ENCODE measurements at places on chromosomes 1 and 21.

GRCh38 chr1:11880181-11880575 lies 21.4 kb upstream of the NPPB start:
- no peak for DNase-seq
- H3K36me3 ChIP-seq, result no peaks in the 10 kb centered on the region
- H3K27ac ChIP-seq, result no peak overlapping the region

- H3K27me3 ChIP-seq, result no peaks in the 10 kb centered on the region
- DNase-seq, result peak; percentile 78
Observed at GRCh38 chr1:203765029-203765837, at the start of gene LAX1. Gene LAX1 (plus strand): TSS chr1:203765183. CDS start chr1:203765566, 383 bp downstream.

DNA sequence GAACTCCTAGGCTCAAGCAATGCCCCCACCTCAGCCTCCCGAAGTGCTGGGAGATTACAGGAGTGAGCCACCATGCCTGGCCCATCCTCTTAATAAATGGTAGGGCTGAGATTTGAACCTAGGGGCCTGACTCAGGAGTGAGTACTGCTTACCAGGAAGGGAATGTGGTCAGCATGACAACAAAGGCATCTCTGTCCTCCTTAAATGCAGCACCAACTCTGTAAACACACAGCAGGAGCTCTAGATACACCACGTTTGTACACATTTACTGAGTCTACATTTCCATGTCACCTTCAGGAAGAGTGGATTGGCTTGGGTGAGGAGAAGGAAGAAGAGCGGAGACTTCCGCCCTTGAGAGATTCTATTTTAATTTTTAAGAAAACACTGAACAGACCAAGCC lies 38.5 kb downstream of the HIVEP3 start:
- peaks cover 2% of the 10 kb centered on the region for H3K27me3 ChIP-seq
- H3K4me1 ChIP-seq, result peaks cover 20% of the 10 kb centered on the region
- H3K27ac ChIP-seq, result no peak overlapping the region
- H3K36me3 ChIP-seq, result no peaks in the 10 kb centered on the region
- H3K4me3 ChIP-seq, result no peak overlapping the region

DNA sequence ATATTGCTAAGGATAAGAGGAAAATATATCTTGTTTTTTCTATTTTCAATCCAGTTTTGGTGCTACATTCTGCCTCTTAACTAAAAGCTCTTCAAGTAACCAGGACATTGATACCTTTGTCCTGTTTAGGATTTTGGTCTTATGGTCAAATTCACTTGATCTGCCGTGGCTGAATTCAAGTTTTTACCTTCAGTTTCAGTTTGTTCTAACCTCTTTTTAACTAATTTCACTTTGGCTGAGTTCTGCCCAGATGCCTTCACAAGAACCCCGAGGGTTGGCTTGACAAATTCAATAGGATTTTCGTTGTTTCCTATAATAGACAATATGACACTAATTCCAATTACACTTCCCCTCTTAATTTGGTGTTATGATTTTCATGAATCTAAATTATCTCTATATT lies 84.5 kb upstream of the C1orf21 start:
- no peak overlapping the region for H3K4me3 ChIP-seq
- H3K36me3 ChIP-seq, result no peaks in the 10 kb centered on the region
- no peaks in the 10 kb centered on the region for H3K4me1 ChIP-seq
- DNase-seq, result no peak
- H3K27me3 ChIP-seq, result peaks cover 10% of the 10 kb centered on the region
- no peak overlapping the region for H3K27ac ChIP-seq

GRCh38 chr1:50278961-50279360 lies 144.3 kb downstream of the DMRTA2 start:
- no peaks in the 10 kb centered on the region for H3K4me1 ChIP-seq
- DNase-seq, result no peak
- H3K36me3 ChIP-seq, result no peaks in the 10 kb centered on the region
- H3K4me3 ChIP-seq, result no peak overlapping the region

DNA sequence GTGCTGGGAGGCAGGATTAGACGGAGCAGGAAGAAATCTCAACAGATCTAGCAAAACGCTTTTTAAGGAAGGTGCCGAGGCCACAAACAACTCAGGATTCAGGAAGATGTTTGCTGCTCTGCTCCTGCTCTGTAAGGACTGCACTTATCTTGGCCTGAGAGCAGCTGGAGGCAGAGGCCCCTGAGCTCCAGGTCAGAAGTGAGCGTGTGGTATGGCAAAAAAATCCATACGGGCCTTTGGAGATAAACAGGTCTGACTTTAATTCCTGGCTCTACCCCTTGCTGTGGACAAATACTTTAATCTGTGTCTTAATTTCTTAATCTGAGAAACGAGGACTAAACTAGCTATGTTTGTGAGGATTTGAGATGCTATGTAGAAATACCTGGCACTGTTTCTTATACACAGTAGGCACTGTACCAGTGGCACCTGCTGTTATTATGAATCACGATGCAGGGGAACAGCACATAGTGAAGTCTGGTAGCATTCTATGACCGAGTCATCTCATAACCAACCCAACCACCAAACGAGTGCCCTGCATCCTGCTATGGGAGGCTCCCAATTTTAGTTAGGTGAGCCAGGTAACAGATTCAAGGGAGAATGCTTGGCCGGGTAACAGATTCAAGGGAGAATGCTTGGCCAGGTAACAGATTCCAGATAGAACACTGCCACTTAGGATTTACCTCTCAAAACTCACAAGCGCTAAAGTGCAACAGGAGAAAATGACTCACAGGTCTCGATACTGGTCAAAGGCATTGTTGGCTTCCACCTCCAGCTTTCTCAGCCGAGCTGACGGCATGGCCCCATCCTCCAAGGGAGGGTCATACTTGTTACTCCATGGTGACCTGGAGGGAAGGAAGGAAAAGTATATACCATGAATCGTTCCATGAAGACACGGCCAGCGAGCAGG lies 65.9 kb downstream of the SLC66A1 start:
- no peak overlapping the region for H3K4me3 ChIP-seq
- H3K4me1 ChIP-seq, result peaks cover 12% of the 10 kb centered on the region
- DNase-seq, result no peak
- H3K36me3 ChIP-seq, result peaks cover 57% of the 10 kb centered on the region
- H3K27ac ChIP-seq, result peak overlapping the region; percentile 81

DNA sequence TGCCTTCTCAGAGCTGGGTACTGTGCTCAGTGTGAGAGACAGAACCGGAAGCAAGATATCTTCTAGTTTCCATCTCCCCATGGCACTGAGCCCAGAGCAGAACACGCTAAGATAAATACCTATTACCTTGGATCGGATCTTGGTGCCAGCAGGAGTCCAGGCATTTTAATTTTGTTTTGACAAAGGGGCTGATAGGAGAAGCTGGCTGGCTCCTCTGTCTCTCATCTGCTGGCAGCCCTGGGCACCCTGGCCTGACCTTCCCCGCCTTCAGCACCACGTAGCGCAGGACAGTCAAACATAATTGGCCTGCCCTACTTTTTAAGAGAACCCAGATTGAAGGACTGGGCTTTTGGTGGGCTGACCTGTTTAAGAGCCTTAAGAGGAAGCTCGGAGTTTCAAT lies 160.7 kb upstream of the KLHDC7A start:
- DNase-seq, result no peak
- H3K36me3 ChIP-seq, result no peaks in the 10 kb centered on the region
- H3K4me3 ChIP-seq, result no peak overlapping the region
- H3K27ac ChIP-seq, result no peak overlapping the region

GRCh38 chr1:204127597-204128242 lies 24.1 kb downstream of the ETNK2 start:
- H3K36me3 ChIP-seq, result no peaks in the 10 kb centered on the region
- H3K4me1 ChIP-seq, result peaks cover 9% of the 10 kb centered on the region
- no peak for DNase-seq
- no peak overlapping the region for H3K4me3 ChIP-seq
- no peaks in the 10 kb centered on the region for H3K27me3 ChIP-seq

GRCh38 chr1:159090286-159091179 lies 14.0 kb upstream of the AIM2 start:
- H3K36me3 ChIP-seq, result no peaks in the 10 kb centered on the region
- no peak overlapping the region for H3K4me3 ChIP-seq
- no peak for DNase-seq
- H3K27ac ChIP-seq, result peak overlapping the region; percentile 76
- peaks cover 2% of the 10 kb centered on the region for H3K27me3 ChIP-seq

GRCh38 chr1:51423073-51423821 lies 92.9 kb upstream of the TTC39A start:
- H3K4me1 ChIP-seq, result peaks cover 3% of the 10 kb centered on the region
- H3K27ac ChIP-seq, result no peak overlapping the region
- H3K27me3 ChIP-seq, result no peaks in the 10 kb centered on the region
- H3K36me3 ChIP-seq, result peaks cover 61% of the 10 kb centered on the region

DNA sequence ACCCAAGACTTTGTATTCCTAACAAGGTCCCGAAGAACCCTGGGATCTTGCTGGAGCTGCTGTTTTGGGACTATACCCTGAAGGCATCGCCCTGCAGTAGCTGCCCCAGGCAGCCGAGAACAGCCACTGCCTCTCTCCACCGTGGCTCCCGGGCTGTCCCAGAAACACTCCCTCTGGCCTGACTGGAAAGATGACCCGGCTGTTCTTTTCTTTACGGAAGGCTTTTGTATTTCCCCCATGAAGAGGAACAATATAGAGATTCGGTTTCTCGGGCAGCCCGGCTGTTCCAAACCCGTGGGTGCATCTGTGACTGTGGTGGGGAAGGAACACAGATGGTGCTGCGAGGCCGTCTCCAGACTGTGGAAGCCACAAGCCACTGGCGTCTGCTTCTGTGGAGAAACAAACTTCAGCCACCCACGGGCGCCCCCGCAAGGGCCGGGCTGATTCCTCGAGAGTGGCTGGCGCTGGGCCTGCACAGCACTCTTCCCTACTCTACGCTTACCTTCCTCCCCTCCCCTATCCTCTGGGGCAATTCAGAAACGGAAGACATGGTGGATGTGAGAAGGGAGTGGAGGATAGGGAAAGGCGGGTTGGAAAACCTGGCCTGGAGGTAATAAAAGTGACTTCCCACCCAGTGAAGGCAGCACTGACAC lies 33.7 kb upstream of the VASH2 start:
- no peak overlapping the region for H3K4me3 ChIP-seq
- peaks cover 9% of the 10 kb centered on the region for H3K27me3 ChIP-seq
- no peaks in the 10 kb centered on the region for H3K36me3 ChIP-seq
- DNase-seq, result no peak
- no peak overlapping the region for H3K27ac ChIP-seq
- no peaks in the 10 kb centered on the region for H3K4me1 ChIP-seq
